ENCODE measurements at places on chromosomes 1 and 21.

DNA sequence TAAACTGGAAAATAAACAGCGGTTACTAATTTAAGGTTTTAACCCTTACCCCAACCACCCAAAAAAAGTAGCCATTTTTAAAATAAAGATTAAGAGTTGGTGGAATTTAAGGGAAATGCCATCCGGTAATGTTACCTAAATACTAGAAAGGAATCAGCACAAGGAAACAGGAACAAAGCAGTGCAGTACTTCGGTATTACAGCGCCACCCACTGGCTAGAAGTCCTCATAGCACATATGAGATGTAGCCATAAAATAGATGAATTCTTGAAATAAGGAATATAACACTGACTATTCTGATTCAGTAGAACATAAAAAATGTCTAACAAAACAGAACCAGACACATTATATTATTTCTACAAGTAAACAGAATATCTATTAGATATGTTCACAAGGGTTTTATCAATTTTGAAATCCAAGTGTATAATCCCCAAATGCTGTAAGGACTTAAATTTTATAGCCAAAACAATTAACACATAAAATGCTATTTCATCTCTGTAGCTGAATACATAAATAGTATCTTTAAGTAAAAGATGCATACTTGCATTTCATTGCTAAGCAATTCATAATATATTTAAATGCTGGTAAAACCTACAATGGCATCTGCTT, 58.8 kb downstream of the FRRS1 start:
- DNase-seq = peak; percentile 59

DNA sequence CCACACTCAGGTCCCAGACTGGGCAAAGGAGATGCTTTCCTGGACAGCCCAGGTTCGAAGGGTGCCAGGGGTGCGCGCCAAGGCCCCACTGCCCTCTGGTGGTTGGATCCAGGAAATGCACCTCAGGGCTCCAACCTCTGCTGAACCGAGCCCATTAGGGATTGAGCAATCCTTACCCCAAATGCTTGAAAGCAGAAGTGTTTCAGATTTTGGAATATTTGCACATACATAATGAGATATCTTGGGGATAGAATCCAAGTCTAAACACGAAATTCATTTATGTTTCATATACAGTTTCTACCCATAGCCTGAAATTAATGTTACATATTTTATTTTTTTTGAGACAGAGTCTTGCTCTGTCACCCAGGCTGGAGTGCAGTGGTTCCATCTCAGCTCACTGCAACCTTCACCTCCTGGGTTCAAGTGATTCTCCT, 57.4 kb downstream of the SLC9A1 start:
- peak; percentile 71 for DNase-seq

- no peak for DNase-seq
Measured at GRCh38 chr1:220747437-220748088, 559 bp upstream of the MTARC2 start.

DNA sequence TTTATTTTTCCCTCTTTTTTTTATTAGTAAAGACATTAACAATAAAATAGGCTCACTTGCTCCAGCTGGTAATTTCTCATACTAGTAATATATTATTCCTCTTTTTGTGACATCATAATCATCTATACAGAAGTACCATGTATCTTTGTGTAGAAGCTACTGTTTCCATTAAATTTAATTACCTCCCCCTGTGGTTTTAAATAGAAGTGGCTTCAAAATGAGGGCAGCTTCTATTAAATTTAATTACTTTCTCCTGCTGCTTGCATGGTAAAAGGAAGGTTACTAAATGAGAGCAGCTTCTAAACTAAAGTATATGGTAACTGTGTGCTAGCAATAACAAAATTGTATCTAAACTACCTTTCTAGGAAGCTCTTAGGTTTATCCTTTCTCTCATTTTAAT, 94.0 kb downstream of the DPYD start:
- no peak for DNase-seq

- no peak for DNase-seq
Measured at GRCh38 chr21:32184065-32184464, 94.8 kb downstream of the MIS18A start.

- no peak for DNase-seq
Measured at GRCh38 chr1:31208361-31208945, 31.2 kb downstream of the NKAIN1 start.

DNA sequence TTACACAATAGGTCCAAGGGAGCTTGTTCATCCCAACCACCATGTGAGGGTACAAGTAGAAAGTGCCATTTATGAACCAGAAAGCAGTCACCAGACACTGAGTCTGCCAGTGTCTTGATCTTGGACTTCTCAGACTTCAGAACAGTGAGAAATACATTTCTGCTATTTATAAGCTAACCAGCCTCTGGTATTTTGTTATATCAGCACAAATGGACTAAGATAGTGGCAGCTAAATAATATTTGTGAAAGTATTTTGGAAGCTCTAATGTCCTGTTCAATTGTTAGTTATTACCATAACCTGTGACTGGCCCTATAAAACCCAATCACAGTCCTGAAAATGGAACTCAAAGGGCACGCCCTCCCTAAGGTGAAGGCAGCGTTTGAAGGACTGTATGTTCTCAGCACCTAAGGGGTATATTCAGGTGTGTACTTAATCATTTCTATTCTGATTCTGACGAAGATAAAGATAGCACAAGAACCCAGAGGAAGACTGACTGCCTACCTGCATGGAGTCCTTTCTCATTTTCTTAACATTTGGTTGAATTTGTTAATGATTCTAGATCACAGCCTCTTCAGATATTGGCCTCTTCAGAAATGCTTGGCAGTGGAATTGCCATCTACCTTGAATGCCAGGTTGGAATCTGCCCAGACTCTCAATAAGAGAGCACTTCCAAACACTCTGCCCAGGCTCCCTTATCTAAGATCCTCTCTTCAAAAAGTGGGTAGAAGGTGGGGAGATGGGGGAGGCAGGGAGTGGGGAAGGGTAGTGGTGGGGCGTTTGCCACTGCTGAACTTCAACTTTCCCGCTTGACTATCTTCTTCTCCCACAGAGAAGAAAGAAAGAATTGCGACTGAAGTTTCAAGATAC, 104.0 kb upstream of the PPP2R5A start:
- no peak for DNase-seq

DNA sequence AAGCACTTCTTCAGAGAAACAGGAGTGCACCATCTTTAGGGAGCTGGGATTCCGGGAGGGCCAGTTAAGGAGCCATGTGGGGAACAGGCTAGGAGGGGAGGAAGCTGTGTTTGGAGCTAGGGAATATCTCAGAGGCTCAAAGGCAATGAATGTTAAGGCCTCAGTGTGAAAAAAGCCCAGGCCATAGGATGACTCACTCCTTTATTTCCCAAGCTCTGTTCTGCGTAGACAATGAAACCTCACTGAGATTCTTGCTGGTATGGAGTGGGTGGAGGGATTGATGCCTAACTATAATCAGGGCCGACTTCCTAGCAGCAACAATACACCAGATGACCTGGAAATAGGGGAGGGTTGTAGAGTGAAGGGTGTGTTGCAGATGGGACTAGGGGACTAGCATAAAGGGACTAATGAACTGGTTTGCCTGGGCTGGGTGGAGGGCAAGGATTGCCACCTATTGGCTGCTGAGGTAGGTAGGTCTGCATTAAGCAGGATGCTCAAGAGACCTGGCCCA, 2.1 kb downstream of the GNAT2 start:
- peak; percentile 91 for DNase-seq

- no peak for DNase-seq
Measured at GRCh38 chr1:110123224-110123623, 11.0 kb downstream of the UBL4B start.

DNA sequence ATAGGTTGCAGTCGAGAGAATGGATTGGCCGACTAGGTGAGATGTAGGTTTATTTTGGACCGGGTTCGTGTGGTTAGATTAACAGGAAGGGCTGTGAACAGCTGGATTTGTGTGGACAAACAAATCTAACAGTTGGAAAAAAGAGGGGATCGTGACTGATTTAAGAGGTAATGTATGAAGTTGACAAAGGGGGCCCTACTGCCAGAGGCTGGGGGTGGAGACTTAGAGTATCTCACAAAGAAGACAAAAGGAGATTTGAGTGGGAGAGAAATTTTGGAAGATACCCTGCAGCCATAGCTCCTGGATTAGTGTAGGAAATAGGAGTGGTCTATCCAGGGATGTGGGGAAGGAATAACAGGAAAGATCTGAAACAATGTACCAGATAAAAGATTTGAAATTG, 38.8 kb upstream of the PLA2G5 start:
- no peak for DNase-seq

- no peak for DNase-seq
Measured at GRCh38 chr1:6594977-6595740, 7.5 kb downstream of the KLHL21 start.

GRCh38 chr1:60394436-60394835, 320.9 kb upstream of the C1orf87 start:
- no peak for DNase-seq

DNA sequence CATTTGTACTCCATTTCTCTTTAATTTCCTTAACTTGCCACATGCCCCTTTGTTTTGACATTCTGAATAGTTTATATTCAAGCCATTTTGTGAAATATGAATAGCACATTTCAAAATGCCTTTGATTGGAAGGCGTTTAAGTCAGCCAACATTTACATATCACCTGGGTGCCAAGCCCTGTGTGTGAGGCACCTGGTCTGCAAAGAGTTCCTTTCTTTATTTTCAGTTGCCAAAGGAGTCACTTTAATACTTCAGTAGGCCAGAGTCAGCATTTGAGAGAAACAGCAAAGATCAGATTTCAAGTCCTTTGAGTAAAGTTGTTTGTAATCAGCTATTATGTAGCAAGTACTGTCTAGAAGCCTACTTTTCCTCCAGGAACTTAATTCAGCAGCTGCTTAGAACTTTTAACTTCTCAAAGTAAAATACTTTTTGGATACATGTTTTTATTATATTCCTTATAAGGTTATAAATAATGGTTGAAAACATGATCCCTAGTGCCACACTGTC, 70.8 kb downstream of the DTL start:
- DNase-seq = no peak

GRCh38 chr1:205514211-205515142, 10.0 kb downstream of the CDK18 start:
- DNase-seq = no peak

DNA sequence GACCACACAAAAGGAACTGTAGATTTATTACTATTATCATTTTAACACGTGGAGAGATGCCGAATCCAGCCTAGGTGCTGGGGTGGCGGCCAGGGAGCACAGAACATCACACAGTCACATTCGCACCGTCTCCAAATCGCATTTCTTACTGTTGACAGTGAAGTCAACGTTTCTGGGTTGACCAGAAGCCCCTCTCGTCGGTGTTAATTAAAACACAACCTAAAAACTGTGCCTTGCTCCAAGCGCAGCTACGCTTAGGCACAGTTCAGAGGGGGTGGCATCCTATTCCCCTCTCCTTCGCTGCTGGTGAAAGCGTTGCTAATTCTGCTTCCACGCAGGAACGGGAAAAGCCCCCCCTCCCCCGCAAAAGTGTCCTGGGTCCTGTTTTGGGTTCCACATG, 4.1 kb downstream of the RIPK4 start:
- no peak for DNase-seq

- peak; percentile 42 for DNase-seq
Measured at GRCh38 chr1:187491082-187491720, 662.5 kb downstream of the PLA2G4A start.

DNA sequence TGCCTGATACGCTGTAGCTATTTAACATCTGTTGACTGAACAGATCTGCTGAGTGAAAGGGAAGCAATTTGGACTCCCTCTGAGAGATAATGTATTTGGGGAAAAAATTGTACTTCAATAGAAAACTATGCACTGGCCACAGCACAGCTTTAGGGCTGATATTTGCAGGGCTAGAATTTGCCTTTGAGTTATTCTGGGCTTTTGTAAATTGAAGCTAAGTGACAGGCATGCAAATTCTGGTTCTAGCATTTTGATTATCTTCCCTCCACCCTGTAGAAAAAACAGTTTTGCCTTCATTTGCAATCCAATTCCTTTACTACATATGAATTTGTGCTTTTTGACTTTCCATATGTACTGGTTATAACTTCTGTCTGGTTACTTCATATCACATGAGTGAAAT, 7.9 kb downstream of the KYAT3 start:
- DNase-seq = no peak

- DNase-seq = no peak
Measured at GRCh38 chr1:112889052-112889768, 66.8 kb downstream of the SLC16A1 start.

DNA sequence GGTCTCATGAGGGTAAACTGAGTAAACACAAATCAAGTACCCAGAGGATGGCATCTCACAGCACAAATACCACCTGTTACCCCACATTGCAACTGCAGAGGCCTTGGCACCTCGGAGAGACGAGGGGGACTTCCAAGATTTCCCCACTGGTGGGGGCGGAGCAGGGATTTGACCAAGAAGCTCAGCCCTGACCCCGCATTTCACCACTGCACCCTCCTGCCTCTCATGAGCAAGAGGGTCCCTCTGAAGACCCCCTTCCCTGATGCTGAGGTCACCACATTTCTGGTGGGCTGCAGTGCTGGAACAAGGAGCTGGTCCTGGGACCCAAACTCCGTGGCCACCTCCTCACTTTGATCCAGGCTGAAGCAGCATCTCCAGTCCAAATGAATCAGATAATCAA, 342.4 kb downstream of the NPHP4 start:
- no peak for DNase-seq

- DNase-seq = no peak
Measured at GRCh38 chr1:116764466-116764898, 10.3 kb downstream of the CD2 start.

DNA sequence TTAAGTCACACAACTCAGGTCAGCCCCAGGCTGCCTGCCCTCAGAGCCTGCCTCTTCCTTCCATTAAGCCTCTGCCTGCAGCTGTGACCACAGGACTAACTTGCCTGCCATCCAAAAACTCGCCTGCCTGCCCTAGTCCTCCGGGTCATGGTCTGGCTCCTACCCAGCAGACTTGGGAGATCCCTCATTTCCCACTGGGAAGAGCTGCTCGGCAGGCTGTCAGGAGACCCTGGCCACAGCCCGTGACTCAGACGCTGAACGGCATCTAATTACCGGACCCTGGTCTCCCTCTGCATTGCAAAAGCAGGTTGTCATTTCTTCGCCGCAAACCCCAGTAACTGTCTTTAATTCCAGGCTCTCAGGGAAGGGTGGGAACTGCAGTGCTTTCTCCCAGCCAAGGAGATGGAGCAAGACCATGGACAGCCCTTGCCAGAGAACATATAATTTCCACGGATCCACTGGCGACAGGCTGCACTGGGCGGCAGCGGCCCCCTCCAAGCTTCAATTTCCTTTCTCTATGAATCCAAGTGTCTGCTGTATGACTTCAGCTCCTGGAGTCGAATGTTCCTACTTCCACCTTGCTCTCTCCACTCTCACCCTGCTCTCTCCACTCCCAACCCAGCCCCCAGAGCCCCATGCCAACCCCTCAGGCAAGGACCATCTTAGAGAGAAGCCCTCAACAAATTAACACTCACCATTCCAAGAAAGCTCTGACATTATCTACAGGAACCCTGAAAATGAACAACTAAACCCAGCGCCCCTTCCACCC, 20.4 kb downstream of the OLFML2B start:
- DNase-seq = peak; percentile 99

DNA sequence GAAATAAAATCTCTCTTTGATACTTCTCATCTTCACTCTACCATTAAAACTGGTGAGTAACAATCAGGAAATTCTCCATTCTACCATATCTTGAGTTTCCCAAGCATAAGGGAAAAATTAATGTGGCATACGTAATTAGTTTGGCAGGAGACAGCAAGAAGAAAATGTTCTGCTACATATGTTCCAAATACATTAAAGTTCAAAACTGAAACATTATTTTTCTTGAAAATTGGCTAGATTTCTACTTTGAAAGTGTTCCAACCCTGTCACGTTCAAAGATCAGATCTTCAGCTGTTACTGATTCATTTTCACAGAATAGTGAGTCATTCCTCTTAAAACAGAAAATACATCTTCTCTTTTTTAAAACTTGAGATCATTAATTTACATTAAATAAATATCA, 48.5 kb downstream of the PIGK start:
- no peak for DNase-seq
